ENCODE measurements at places on chromosomes 6 and 20.

DNA sequence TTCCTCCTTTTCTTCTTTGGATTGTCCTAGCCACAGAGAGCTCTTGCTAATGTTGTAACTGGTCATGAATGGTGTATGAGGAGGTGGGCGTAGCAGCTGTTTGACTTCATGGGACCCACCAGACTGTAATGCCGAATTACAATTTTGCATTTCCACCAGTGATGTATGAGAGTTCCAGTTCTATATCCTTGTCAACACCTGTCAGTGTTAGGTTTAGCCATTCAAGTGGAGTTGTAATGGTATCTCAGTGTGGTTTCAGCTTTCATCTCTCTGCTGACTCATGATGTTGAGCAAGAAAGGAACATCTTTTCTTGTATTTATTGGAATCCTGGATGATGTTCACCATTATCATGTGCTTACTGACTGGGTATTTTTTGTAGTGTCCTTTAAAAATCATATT lies 5.1 kb downstream of the IGF2R start:
- DNase-seq: no peak

GRCh38 chr6:122049341-122049740 lies 350.1 kb upstream of the HSF2 start:
- no peak for DNase-seq

GRCh38 chr6:149933036-149933435 lies 8.8 kb upstream of the ULBP2 start:
- DNase-seq: no peak

DNA sequence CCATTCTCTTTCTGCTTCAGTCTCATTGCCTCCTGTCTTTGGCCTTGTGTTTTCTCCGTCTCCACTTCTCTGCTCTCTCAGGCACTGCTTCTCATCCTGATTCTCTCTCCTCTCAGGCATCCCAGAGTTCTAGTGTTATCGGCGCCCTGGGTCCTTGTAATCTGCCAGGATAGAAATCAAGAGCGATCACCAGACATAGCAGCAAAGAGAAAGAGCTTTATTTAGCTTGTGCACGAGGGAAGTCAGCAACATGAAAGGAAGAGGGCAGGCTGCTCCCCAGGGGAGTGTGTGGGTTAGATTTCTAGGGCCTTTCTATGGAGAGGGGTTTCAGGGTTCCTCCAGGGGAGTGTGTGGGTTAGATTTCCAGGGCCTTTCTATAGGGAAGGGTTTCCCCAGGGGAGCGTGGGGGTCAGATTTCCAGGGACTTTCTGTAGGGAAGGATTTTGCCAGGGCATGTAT lies 32.5 kb downstream of the SUN5 start:
- DNase-seq: no peak

DNA sequence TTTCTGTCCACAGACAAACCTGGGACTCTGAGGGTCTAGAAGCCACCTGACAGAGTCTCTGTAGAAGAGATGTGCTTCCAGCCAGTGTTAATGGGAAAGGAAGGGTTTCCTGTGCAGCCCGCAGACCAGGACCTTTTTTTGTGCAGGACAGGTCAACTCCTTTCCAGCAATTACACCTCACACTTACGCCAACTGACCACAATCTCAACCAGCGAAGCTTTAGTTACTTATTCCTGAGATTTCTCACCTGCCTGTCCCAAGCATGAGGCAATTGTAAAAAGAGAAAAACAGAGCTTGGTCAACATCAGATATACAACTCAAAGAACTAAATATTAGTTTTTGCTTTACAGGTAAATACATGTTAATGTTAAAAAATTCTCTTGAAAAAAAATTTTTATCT lies 393.8 kb upstream of the ID4 start:
- DNase-seq: no peak

GRCh38 chr6:26659042-26659999 lies at the start of gene ZNF322:
Gene ZNF322 (minus strand): TSS chr6:26659746. CDS start chr6:26638553, 21,193 bp downstream.
- peak; percentile 59 for DNase-seq

- DNase-seq: no peak
Measured at GRCh38 chr6:46706464-46706863, 18.8 kb downstream of the TDRD6 start.

- no peak for DNase-seq
Measured at GRCh38 chr6:69609836-69610472, 186.9 kb downstream of the LMBRD1 start.

DNA sequence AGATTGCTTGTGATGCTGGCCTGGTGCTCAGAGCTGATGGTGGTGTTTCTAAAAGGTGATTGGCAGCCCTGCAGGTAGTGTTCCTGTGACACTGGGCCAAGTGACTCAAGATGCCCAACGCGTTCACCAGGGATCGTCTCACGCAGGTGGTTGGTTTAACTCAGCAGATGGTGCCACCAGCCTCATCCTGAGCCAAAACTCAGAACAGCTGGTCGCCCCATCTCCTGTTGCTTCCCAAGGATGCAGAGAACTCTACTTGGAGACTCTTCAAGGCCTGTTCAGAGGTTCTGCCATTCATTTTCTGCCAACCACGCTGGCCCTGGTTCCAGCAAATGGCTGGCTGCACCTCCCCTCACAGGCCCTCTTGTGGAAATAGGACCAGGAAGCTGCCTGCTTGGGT lies 394.4 kb downstream of the CDH26 start:
- DNase-seq: no peak

DNA sequence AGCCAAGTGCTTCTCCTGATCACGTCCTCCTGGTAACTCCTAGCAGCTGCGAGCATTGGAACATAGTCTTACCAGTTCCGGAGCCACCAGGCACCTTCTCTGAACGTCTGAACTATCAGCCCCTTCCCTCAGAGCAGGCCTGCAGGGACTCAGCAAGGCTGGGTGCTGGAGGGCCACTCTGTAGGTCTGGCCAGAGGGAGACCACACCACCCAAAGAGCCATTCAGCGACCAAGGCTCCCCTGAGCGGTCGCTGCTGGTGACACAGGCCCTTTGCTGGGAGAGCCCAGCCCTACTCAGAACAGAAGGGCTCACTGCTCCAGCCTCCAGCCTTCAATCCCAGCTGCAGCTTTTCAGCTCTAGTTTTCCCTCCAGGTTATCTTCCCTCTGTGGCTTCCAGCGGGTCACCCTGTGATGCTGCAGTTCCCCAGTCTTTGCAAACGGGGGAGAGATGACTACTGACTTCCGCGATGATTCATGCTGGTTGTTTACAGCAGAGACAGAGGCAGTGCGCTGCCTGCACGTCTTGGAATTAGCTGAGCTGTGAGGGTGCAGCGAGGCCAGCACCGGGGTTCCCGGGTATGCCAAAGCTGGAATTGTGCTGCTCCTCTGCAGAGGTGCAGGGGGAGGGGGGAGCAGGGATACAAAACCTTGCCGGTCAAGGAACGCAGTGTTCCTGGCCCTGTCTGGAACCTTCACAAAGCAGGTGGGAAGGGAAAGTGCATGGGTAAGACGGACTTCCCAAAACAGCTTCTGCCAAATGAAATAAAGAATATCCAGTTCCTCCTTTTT lies 161.4 kb downstream of the LY86 start:
- peak; percentile 87 for DNase-seq

DNA sequence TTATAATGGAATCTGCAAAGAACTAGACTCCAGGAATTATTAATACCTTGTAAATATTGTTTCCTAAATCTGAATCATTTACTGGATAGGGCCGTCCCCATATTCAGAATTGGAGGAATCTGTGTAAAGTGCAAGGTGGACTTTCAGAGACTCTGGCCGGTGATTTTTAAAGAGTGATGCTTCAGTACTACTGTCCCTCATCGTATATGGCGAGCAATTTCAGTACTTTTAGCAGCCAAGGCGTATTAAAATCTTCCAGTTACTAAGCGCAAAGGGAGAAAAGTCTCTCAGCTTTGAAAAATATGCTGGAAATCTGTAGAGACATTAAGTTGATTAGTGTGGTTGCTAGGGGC lies 483 bp downstream of the SMIM26 start:
- no peak for DNase-seq

GRCh38 chr20:20603339-20603990 lies 109.0 kb downstream of the RALGAPA2 start:
- peak; percentile 6 for DNase-seq

DNA sequence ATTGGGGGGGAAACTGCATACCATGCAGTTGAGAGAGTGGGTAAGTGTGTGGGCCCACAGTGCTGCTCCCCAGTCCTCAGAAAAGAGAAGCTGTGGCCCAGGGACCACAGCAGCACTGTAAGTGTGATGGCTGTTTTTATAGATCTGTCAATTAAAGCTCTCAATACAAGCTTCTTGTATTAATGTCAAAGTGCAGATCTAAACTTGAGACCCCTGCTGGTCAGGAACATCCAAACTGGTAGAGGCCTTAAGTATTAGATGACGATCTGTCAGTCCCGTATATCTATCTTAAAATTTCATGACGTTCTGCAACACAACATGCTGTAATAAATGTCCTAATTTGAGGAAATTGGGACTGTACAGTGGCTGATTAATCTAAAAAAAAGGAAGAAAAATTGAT lies 74.8 kb downstream of the TULP4 start:
- no peak for DNase-seq

DNA sequence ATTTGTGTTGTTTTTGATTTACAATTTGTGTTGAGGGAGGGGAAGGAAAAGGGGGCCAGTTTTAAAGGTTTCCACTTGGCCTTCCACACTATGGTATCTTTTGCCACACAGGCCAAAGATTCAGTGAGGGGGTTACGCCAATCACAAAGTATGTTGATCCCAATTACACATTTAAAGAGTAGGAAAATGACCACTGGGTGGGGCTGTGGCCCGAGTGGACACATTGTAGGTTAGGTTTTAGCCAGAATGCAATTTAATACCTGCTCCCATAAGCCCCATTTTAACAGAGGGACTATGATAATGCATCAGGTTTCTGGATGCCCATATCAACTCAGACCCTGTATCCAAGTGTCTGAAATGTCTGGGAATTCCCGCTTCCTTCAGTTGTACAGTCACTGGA lies 15.6 kb downstream of the VGLL2 start:
- DNase-seq: no peak

DNA sequence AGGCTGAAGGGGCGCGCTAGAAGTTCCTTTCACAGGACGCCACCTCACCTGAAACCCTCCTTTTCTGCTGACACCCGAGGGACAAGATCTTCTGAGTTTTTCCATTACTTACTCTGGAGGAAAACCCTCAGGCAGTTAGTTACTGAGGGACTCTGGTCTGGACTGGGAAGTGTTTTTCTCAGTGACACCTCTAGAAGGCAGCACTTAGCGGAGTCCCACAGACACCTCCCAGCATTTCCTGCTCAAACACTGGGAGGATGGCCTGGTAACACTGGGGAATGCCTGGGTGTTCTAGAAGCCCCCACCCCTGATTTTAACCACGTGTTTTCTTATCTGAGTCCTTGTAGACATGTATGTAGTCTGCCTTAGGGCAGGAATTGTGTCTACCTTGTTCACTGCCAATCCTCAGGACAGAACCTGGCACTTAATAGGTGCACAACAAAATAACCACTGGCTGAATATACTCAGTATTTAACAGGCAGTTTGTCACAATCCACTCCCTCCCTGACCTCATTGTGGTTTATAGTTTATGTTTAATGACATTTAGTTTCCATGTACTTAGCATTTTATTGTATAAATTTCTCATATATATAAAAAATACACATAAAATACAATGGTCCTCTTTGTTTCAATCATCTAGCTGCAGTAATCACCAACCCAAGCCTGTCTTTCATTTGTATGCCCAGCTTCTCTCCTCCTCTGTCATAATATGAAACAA lies 4.8 kb downstream of the GSTA3 start:
- no peak for DNase-seq

GRCh38 chr6:101824551-101825345 lies 431.2 kb downstream of the GRIK2 start:
- no peak for DNase-seq

GRCh38 chr6:64335195-64335594 lies 699.6 kb downstream of the PHF3 start:
- no peak for DNase-seq

DNA sequence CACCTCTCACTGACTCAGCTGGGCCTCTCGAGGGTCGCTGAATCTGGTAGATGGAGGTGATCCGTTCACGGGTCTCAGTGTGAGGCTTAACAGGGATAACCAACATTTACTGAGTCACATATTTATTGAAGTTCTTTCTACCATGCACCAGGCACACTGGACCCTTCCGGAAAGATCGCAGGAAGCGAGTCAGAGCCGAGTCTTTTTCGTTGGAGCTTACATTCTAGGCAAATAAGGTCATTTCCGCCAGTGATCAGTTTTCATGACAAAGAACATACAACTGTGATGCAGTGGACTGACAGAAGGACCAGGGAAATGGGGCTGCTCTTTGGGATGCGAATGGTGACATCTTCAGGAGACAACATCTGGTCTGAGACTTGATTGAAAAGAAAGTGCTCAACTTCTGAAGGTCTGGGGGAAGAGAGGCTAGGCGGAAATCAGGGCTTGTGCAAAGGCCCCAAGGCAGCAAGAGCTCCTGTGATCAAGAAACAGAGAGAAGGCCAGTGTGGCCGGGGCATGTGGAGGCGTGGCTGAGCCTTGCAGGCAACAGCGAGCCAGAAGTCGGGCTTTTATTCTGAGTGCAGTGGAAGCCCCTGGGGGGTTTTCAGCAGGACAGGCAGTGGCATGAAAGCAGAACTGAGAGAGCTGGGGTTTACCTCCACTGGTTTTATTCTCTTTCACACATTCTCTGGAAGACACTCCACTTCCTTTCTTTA lies 56.7 kb downstream of the APCDD1L start:
- no peak for DNase-seq

DNA sequence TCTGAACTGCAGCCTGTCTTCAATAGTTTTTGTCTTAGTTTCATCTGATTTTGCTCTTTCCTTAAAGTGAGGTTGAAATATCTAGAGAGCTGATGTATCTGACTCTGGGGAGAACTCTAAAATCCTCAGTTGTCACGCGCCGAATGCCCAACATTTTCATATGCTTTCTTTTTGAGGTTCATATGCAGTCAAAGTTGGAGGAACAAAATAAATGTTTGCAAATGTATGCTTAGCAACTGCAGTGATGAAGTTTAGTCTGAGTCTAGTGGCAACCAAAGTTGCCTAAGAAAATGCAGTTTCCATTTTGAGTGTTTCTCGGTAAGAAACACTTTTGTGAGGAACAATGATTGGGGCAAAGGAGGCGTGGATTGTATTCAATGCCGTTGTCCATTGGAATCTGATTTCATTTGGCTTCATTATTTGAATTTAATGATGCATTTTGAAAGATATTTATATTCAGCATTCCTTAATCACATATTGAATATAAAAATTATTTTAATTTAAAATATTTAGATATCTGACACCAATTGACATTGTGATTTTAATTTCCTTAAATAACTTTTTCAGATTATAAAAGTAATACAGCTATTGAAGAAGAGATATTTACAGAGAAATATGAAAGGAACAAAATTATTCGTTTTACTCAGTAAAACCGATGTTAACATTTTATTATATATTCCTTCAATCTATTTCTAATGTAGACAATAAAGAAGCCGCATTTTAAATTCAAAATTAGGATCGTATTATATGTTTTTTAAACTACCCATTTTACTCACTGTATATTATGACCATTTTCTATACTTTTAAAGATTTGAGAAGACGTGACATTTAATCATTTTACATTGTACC lies 122.0 kb downstream of the PLEKHG1 start:
- no peak for DNase-seq

- no peak for DNase-seq
Measured at GRCh38 chr6:46255528-46255927, 84.7 kb upstream of the ENPP5 start.

DNA sequence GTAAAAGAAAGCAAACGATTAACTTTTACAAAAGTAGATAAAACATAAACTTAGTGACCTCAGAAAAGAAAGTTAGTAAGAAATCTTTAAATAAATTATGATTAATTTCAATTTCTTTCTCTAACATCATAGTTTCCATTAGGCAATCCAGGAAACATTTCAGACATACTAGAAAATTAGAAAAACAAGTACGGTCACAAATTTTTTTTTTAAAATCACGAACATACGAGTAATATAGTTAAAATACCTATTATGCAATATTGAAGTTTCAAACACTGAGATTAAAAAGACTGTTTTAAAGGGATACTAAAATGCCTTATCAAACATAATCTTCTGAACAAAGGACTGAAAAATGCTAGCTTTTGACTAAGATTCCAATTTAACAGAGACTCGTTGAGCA lies 26.2 kb downstream of the NOL7 start:
- no peak for DNase-seq
